T-helper 22 cell (primary cell): ENCODE measurements at places on chromosomes 6 and 20.

DNA sequence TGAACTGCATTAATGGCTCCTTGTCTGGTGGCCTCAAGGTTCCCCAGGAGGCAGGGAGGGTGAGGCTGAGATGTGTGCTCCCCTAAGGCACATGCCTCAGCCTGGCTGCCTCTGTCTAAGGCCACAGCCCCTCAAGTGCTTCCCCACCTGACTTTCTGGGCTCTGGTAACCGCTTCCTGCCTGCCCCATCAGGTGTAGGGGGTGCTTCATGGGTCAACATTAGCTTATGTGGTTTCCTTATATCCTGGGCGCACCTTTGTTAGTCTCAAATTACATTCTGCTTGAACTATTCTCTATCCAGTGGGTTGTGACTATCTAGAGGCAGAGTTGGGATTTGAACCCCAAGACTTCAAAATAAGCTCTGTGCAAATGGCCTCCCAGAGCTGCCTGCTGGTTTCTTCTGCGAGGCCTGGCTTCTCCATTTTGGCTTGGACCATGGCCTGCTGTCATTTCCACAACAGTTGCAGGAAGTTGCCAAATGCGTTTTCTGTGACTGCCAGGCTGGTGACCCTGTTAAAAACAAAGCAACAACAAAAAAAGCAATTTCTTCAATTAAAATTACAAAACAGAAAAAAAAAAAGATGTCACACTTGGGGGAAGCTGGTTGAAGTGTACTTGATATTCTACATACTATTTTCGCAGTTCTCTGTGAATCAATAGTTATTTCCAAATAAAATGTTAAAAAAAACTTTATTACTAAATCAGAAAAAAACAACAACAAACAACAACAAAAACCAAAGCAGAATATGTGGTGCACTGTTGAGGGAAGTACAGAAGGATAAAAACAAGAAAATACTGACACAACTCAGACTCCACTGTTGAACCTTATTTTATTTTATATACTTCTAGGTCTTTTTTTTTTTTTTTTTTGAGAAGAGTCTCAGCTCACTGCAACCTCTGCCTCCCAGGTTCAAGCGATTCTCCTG lies 20.0 kb upstream of the ZNFX1 start:
- DNase-seq, result no peak

- no peak for DNase-seq
These were observed 105.3 kb upstream of the KCNG1 start for GRCh38 chr20:51128198-51128597.

GRCh38 chr6:51141080-51141479 lies 322.4 kb downstream of the TFAP2B start:
- no peak for DNase-seq

GRCh38 chr6:48973491-48973890 lies 489.6 kb downstream of the MMUT start:
- DNase-seq, result no peak

GRCh38 chr6:67630146-67630545 lies 1004.9 kb upstream of the ADGRB3 start:
- DNase-seq, result no peak
